Activated CD4-positive, alpha-beta T cell treated with anti-CD3 and anti-CD28 coated beads, Interleukin-2, amount 50 U/mL, for 24 hours (primary cell): ENCODE measurements at places on chromosomes 11 and 22.

DNA sequence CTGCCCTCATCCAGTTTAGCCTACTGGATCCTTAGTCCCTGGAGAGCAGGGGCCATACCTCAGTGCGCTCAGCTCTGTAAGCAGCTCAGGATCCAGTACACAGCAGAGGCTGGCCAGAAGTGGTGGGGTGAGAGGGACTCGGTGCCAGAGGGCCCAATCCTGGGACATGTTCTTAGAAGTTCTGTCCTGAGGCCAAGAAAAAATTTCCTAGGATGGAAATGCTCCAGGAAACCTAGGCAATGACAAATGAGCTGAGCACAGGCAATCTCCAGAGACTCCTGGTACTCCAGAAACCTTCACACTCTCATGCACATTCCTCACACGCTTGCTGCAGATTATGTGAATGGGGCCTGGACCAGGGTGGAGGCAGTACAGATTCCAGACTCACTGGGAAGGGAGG lies 89.6 kb downstream of the SERGEF start:
- DNase-seq = no peak

GRCh38 chr11:27672836-27673464 lies 27.3 kb downstream of the BDNF start:
- no peak for DNase-seq

DNA sequence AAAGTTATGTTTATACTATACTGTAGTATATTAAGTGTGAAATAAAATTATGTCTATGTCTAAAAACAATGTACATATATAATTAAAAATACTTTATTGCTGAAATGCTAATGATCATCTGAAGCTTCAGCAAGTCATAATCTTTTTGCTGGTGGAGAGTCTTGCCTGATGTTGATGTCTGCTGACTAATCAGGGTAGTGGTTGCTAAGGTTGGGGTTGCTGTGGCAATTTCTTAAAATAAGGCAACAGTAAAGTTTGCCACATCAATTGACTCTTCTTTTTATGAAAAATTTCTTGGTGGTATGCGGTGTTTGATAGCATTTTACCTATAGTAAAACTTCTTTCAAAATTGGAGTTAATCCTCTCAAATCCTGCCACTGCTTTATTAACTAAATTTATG lies 21.4 kb downstream of the INSC start:
- DNase-seq = no peak

DNA sequence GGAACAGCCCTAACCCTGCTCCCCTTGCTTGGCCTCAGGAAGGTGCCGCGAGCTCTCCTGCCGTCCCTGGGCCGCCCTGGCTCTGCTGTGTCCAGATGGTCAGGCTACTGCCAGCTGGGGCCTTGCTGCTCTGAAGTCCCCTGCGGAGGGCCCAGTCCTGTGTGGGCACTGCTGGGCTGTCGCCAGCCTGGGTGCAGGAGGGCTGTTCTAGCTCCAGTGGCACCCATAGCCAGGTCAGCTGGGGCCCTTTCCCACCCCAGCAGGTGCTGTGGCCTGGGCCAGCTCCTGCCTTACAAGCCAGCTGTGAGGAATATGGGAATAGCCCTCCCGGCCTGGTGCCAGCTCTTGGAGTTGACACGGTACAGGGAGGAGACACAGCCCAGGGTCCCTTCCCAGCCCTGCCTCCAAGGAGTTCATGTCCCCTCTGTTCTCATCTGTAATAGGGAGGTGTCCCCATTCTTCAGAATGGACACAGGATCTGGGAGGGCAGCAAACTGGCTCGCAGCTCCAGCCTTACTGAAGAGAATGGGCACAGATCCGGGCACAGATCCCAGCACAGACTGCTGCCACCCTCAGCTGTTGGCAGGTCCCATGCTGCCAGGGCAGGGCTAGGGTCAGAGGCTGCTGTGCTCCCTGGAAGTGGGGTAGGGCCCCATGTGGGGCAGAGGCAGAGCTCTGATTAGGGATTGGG lies 3.9 kb downstream of the DERL3 start:
- DNase-seq = no peak

- no peak for DNase-seq
These were observed 36.3 kb downstream of the KCNC1 start for GRCh38 chr11:17770917-17771316.

GRCh38 chr22:27238935-27239510 lies 562.5 kb downstream of the MN1 start:
- no peak for DNase-seq

- DNase-seq = no peak
These were observed 176.7 kb upstream of the NCAM1 start for GRCh38 chr11:112784323-112785073.

- no peak for DNase-seq
These were observed 221.1 kb downstream of the LARGE1 start for GRCh38 chr22:33699176-33699575.

DNA sequence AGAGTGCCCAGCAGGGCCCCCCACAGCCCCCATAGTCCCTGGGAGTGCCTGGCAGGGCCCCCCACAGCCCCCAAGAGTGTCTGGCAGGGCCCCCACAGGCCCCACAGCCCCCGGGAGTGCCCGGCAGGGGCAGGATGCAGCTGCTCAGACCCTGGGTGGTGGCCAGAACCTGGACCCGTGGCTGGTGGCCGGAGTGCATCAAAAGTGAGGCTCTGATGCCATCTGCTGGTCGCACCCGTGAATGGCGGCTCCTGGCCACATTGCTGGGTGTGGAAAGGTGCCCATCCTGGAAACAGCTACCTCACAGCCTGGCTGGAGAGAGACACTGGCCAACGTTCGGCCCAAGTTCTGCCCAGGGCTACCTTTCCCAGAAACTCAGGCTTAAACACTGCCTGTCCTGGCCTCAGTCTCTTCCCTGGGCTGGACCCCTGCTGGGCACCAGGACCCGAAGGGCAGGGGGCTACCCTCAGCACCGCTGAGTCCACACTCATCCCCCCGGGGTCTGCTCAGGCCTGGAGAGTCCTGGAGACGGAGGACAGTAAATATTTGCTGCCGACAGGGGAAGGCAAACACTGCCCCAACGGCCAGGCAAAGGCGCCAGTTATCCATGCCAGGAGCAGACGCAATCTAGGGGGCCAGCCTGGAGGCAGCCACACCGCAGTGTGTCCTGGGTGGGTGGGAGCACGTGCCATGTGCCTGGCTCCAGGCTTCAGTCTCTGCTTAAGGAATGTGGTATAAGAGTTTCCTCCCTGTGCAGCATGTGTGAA lies 4.4 kb downstream of the INS start:
- no peak for DNase-seq

DNA sequence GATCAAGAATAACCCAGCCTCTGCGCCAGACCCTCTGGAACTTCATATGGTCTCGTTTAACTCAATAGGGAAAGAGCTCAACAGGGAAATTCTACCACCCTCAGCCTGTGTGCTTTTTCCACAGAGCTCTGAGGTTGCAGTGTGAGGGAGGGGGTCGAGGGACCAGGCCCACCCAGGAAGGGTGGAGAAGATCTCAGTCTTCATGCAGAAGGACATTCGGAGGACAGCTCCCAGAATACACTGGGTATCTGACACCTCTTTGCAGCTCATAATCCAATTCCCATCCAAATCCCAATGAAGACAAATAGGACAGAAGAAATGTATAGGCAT lies 56.6 kb downstream of the ST14 start:
- no peak for DNase-seq

- DNase-seq = no peak
These were observed 52.6 kb upstream of the CD82 start for GRCh38 chr11:44512818-44513217.

DNA sequence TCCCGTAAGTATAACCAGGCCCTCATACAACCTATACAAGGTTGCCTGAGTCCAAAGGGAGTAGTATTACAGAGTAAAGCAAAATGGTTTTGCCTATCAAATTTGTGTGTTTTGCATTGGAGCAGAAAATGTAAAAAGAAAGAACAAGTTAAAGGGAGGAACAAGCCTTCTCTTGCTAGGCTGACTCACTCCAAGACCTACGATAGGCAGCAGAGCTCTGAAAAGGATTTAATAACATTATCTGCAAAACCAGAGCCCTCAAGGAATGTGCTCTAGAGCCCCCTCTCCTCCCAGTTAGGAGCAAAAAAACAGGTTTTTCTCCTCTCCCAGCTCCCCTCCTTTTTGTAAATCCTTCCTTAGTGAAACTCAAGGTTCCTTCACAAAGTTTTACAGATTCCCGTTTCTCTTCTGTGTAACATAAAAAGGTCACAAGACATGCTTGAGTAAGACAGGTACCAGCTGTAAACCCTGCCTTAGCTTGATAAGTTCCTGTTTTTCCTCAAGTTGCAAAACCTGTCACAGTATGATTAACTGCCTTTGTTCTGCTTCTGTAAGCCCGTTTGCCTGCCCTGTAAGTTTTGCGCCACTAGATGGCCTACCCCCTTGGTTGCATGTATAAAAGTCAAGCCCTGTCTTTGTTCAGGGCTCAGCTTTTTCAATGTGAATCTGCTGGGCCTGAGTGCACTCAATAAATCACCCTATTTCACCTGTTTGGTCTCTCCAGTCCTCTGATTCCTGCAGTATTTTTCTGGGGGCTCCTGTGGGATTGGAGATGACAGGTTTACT lies 498.2 kb downstream of the KCNA4 start:
- DNase-seq = no peak

DNA sequence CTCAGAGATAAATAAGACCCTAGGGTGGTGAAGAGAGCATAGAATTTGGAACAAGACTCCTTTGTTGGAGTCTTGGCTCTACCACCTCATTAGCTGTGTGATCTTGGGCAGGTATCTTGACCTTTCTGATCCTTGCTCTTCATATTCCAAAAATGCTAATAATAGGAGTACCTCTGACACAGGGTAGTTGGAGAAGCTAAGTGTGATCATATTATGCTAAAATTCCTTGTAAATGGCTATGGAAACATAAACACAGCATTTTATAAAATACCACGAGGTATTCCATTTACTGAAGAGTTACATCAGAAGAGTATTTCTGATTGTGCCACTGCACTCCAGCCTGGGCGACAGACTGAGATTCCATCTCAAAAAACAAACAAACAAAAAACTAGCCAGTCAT lies 9.4 kb downstream of the PTPRJ start:
- no peak for DNase-seq

DNA sequence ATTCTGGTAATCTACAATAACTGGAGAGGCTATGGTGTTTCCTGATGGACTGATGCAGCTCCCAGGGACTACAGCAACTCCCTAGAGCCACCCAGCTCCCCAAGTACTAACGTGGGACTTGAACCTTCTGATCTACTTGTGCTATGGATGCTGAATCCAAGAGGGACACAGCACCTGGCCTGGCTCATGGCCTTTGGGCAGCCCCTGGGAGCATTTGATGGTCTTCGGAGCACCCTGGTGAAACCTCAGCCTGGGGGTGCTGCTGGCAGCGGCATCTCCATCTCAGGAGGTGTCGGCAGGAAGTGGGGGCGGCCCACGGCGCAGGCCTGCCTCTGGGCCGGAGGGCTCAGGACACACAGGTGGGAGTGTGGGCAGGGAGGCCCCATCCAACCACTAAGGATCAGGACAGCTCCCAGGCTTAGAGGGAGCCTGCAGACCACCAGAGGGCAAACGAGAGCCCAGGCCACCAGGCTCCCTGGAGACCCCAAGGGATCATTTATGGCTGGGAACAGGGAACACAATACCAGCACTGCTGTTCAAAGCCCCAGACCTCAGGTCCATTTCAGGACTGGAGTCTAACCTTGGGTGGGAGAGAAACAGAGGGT lies 8.7 kb downstream of the EHD1 start:
- DNase-seq = no peak

DNA sequence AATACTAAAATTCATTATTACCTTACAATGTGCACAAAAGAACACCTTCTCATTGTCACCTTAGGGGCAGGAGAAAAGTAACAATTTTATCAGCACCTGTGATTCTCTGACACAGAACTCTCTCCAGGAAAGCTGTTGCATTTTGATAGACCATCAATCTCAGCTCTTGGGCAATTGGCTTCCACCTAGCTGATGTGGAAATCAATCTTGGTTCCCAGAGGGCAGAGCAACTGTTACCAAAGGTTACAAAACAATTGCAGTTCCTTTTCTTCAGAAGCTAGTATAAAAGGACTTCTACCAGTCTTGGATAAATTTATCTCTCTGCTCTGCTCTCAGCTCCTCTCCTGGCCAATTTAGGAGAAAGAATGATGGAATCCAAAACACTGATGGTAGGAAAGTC lies 157.8 kb upstream of the DDI1 start:
- DNase-seq = no peak

DNA sequence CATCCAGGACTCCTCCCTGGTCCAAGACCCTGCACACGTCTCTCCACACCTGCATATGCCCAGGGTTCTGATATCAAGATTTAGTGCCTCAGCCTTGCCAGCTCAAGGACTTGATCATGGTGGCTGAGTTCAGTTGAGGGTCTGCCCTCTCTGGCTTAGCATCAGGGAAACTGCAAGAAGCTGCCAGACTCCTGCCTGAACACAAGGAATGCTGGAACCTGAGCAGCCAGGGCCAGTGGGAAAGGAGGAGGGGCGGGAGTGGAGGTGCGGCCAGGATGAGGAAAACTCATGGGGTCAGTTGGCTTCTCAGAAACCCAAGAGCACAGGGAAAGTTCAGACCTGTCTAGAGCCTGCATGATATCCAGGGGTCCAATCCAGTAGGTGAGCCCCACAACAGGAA lies 546.1 kb downstream of the BUD13 start:
- no peak for DNase-seq

DNA sequence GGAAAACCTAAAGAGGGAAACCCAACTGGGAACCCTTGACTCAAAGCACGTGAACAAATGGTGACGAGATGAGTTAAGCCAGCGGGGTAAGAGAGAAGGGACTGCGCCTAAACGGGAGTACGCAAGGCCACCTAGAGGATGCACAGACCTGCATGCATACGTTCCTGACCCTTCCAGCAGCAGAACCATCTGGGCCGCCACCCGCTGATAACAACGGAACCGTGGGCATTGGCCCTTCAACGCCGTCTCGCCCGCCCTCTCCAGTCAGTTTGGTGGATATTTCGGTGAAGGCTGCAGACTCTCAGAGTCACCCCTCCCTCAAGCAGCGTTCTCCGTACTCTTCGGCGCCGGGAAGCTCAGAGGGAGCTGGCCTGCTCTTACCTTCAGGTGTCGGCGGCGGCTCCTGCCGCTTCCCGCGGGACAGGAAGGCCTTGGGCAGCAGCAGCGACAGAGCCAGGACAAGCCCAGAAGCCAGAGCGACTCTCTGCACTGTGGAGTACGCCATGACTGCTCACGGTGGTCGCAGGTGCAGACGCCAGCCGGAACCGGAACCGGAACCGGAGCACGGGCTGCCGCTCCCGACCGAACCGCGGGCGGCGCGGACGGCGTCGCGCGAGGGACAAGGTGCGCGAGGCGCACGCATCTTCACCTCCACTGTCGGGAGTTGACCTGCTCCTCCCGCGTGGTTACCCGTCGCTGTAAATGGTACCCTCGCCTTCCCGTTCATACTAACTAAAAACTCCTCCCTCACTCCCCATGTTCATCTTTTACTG lies at the start of gene RIC3:
Gene RIC3, minus strand, starts transcription at position 541 of the 773 bp plus-strand sequence. Its CDS starts 36 bp downstream, at position 505.
- peak; percentile 41 for DNase-seq

DNA sequence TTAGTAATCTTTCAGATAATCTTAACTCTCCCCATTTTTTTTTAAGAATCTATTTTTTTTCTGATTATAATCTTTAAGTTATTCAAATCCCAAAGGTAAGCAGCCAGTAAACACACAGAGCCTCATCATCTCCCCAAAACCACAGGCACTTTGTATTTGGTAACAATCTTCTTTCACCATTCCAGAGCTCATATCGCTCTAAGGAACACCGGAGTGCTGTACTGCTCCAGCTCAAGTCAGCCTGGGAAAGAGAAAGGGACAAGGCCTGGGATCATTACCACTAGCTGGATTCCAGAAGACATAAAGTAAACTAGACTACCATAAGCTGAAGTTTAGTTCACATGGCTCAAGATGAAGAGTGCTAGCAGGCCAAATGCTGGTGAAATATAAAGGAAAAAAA lies 73.0 kb upstream of the APOA1 start:
- DNase-seq = no peak
